ENCODE measurements at places on chromosomes 7 and 10.

DNA sequence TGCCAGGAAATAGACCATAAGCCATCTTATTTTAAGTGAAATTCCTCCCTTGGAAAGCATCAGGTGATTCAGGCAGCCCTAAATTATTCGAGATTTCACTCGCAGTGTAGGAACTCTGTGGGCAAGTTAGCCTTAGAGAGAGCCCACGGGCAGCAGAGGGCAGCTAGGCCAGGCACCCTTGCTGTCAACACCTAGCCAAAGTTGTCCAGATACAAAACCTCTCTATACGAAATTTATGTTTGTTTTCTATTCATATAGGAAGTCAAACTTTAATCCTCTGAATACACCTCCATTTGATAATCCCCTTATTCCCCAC is 1043.5 kb downstream of the GATA3 start:
- DNase-seq = no peak

DNA sequence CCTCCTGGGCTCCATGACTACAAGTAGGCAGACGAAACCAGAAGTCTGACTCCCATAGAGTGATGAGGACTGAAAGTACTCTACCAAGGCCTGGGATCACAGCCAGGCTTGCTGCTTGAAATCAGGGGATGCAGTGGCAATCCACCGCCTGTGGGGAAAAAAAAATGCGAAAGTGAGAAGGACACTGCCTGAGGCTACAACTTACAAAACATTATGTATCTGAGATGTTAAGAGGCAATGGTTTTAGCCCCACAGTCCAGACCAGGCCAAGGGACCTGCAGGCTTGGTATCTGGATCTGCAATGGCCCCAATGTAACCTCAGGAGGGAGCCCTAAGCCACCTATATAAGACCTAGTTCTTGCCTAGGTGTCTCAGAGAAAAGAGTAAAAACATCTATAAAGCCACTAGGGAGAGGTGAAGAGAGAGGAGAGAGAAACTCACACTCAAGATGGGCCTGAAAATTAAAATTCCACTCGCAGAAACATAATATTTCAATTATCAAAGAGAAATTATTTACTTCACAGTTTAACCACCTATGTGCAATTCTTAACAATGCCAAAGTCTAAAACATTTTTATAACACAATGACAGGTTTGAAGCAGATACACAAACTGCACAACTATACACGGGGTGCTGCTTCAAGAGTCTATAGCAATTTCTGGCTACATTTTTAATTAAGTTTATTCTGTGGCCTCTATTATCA is 13.9 kb downstream of the DNAJC1 start:
- DNase-seq = no peak

GRCh38 chr10:58775960-58776567 is 263.4 kb downstream of the BICC1 start:
- DNase-seq = no peak

DNA sequence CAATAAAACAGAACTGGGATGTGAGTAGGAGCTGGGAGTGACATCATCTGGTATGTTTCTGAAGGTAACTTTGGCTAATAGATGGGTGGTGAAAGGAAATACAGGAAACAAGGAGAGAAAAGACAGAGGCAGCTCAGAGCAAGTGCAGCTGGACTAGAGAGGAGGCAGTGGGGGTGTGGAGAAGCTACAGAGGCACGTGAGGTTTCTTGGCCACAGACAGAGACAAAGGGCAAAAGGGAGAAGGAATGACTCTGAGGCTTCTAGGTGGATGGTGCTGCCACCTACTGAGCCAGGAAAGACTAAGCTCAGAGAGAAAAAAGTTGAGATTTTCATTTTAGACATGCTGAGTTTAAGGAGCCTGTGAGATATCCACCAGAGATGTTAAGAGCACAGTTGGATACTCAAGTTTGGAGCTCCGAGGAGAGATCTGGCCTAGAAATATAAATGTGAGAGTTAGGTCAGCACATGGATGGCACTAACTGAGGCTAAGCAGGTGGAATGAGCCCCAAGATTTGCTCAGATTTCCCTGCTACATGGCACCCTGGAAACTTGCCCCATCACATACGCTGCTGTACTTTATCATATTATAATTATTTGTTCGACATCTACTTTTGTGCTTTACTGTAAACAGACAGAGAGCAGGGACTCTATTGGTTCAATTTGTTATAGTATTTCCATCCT is 293.0 kb upstream of the IMMP2L start:
- DNase-seq = peak; percentile 10

- no peak for DNase-seq
Measured at GRCh38 chr7:149831741-149832219, 6.4 kb upstream of the ZNF862 start.

GRCh38 chr10:68826764-68827591 is at the start of gene STOX1:
Gene STOX1, plus strand, starts transcription at chr10:68827531. Its CDS starts 93 bp downstream, at chr10:68827624.
- DNase-seq = peak; percentile 16

GRCh38 chr7:131443496-131443895 is 112.9 kb downstream of the PODXL start:
- DNase-seq = no peak

- no peak for DNase-seq
Measured at GRCh38 chr7:104961821-104962220, 52.2 kb upstream of the KMT2E start.

DNA sequence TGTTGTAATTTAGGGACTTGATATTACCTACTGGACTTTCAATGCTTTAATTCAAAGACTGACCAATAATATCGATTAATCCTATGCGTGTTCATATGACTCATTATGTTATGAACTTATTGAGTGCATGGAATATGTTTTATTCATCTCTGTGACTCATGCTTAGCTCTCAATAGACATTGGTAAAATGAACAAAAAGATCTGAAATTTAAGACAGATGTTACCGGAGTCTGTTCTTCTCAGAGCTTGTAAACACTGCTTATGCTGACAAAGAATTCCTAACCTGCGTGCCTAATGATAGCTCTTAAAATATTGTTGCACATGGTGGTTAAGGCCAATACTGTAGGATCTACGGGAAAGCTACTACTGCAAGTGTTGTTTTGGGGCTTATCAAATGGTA is 131.5 kb upstream of the ACBD5 start:
- DNase-seq = no peak

- no peak for DNase-seq
Measured at GRCh38 chr10:86172301-86172700, 194.3 kb downstream of the GRID1 start.

DNA sequence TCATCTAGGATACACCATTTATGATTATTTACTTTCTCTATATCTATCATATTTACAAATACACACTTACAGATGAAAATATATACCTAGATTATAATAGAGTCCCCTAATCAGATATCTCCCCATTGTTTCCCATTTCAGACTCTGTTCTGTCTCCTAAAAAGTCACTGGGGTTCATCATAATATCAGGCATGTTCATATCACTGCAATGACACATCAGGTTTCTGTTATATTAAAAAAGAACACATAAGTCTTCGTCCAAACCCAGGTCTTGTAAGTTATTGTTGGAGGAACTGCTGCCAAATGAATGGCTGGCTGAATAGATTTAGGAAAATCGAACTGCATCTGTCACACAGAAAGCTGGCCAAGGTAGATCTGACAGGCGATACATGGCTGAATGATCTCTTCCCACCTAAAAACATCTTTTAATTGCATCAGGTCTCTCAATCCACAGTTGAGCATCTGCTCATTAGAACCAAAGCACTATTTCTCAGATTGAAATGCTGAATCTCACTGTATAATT is 178.7 kb downstream of the CACNA2D1 start:
- no peak for DNase-seq

GRCh38 chr7:44847509-44847919 is 373 bp downstream of the H2AZ2 start:
- peak; percentile 89 for DNase-seq

DNA sequence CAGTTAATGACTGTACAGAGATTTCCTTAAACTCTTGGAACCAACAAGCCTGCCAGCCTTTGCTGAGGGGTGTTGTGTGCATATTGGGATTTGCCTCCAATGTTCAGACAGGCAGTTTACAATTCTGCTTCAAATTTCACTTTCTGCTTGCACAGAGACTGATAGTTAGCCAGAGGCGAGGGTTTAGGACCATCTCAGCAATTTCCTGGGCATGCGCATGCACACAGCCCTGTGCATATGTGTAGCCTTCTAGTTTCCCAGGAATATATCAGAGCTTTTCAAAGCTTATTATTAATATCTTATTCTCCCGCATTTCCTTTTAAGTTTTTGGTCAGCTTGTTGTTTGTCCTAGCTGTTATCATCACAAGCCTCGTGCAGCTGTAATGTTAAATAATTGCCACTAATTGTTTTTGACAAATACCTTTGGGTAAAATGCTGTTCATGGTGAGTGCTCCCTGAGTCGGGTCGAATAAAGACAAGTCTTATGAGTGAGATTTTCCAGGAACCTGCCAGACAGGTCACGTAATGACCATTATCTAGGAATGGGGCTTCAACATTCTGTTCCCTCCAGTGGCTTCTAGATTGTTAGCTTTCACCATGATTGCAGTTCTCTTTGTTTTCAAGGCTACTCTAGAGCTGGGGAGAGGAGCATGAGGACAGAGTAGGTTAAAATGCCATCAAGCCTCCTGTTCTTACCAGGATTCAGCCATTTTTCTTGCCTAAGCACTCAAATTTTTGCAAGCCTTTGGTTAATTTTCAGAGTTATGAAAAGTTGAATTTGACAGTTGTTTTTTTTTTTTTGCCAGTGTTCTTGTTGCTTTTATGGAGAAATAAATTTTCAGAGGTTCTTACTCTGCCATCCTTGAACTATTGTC is 24.1 kb upstream of the DNAJC1 start:
- DNase-seq = no peak

DNA sequence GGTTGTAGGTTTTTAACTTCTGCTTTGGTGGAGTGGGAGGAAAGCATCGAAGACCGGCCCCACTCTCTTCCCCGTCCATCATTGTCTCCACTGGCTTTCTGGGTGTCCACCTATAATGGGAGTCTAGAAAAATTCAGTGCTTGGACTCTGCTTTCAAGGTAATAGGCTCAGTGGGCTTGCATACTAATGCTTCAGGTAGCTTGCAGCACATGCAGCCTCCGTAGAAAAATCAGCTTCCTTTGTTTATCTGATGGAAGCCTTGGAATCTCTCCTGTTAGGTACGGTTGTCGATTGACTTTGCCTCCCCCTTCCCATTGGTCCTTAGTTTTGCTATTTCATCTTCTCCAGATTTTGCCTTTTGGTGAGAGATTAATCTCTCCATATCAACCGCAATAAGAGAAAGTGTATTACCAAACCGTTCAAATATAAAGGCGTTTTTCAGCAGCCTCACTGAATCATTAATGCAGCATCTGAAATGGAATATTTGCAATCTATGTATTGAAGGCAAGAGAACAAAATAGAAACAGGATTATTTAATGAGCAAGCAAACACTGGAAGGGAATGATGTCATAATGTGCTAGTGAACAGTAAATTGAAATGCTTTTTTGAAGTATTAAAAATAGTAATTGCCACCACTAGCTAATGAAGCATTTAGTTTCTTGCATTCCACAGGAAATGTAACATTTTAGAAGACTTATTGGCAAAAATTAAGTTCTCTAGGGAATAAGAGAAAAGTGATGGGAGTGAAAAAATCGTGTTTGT is 944 bp downstream of the AVL9 start:
- no peak for DNase-seq

DNA sequence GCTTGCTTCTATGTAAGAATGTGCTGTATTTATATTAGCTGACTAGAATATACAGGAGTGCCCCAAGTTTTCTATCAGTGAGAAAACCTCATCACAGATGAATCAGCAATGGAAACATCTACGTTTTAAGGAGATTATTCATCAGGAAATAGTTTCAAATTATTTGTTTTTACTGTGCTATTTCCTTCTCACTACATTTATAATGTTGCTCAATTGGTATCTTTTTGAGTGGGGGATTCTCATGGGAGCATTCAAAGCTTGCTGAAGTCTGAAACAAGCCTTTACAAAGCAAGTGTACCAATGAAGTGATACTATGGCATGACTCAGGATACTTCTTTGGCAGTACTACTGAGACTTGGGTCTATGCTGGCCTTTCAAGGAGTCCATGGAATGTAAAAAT is 191.1 kb upstream of the SLC26A5 start:
- no peak for DNase-seq

GRCh38 chr10:74314166-74314565 is 163.1 kb downstream of the ADK start:
- DNase-seq = no peak

DNA sequence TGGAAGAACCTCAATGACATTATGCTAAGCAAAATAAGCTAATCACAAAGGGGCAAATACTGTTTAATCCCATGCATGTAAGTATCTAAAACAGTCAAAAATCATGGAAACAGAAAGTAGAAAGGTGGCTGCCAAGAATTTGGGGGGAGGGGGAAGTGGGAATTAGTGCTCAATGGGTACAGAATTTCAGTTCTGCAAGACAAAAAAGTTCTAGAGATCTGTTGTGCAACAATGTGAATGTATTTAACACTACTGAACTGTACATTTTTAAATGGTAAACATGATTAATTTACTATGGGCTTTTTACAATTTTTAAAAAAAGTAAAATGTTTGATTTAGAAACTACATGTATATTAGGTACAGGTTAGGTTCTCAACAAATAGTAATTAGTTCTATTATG is 11.9 kb downstream of the EZH2 start:
- no peak for DNase-seq

GRCh38 chr7:69199661-69200060 is 398.6 kb upstream of the AUTS2 start:
- no peak for DNase-seq

GRCh38 chr10:128297709-128298378 is 171.6 kb upstream of the MKI67 start:
- DNase-seq = no peak

DNA sequence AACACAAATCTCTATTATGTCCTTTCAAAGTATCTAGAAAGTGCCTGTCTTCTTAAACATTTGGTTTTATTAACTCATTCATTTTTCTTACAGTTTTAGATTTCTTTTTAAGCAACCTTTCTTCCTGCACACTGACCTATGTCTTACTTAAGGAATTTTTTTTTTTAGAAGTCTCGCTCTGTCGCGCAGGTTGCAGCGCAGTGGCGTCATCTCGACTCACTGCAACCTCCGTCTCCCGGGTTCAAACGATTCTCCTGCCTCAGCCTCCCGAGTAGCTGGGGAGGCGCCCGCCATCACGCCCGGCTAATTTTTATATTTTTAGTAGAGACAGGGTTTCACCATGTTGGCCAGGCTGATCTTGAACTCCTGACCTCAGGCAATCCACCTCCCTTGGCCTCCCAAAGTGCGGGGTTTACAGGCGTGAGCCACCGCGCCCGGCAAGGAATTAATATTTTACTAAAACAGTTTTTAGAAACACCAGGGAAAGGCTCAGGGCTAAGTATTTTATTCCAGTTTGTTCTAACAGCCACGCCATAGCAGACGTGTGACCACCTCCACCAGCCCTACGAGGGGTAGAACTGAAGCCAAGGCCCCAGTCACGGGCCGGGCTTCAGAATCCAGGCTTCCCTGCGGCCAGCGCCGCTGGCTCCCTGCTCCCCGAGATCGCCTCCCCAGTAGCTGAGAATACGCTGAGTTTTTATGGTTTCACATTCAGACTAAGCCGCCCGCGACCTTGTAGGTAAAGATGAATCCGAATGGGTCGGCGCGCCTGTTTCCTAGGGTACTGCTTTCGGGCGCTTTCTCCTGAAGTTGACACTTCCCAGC is 941 bp upstream of the LUC7L2 start:
- peak; percentile 80 for DNase-seq

- no peak for DNase-seq
Measured at GRCh38 chr7:75738604-75738974, at the start of gene HIP1. Gene HIP1, minus strand, starts transcription at chr7:75738941. Its CDS starts 21 bp downstream, at chr7:75738920.

- peak; percentile 19 for DNase-seq
Measured at GRCh38 chr10:23702977-23703414, 264.1 kb downstream of the OTUD1 start.

GRCh38 chr7:144255471-144255897 is 9.1 kb downstream of the OR2A7 start:
- DNase-seq = no peak
